ENCODE measurements at places on chromosomes 16 and 17.

DNA sequence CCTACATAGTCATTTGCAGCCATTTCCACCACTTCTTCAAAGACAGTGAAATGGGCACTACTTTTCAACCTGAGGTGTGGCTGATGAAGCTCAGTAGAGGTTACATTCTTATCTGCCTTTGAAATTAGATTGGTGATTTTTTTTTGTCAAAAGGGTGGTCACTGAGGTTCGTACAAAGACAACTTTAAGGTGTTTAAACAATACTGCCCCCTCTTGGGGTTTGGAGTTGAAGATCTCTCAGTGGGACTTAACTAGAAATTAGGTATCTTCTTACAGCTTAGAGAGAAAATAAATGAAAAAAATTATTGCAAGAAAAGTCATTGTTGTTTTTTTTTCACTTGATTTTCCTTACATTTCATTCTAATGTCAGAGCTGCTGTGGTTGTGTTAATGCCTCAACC, 713.2 kb downstream of the CDH11 start:
- DNase-seq = no peak

DNA sequence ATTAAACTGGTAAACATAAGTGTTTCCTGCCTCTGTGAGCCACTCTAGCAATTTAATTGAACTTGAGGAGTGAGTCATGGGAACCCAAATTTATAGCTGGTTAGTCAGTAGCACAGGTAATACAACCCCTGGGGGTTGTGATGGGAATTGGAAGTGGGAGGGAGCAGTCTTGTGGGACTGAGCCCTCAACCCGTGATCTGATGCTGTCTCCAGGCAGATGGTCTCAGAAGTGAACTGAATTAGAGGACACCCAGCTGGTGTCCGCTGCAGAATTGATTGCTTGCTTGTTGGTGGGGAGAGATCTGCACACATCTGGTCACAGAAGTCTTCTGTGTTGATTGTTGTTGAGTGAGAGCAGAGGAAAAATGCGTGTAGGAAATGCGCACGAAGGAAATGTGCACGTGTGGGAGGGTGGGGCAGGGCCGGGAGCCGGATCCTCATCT, 7.7 kb upstream of the ST6GALNAC2 start:
- DNase-seq = no peak

GRCh38 chr16:19513377-19514053, 8.4 kb downstream of the GDE1 start:
- DNase-seq = peak; percentile 58

DNA sequence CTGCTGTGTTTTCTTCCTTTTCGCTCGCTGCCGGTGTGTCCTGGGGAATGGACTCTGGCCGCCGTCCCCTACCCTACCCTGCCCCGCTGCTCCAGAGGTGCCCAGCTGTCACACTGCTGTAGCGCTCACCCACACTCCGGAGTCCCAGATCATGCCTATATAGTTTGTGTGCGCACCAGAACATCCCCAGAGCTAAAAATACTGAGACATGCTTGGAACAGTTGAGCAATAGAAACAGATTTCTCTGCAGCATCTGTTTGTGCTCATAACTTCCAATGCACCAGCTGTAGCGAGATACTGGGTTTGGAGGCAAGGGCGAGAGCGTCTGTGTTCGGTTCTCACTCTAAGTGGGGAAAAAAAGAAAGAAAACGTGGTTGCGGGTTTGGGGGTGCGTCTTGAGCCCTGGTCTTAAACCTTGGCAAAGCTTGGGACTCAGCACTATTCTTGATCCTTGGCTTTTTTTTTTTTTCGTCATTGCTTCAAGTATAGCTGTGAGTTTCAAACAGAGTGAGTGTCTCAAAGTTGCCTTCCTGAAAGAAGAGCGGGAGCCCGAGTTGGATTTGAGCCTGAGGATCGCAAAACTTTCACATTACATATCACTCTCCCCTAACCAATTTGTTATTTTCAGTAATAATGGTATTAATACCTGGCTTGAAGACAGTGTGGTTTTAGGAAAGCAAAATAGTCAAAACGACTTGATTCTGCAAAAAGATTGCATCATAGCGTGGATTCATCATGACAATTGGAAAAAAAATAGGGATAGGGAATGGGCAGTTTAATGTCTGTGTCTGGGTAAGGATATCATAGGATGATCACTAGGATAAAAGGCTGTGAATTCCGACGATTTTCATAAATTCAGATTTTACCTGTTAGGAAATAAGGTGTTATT, 621 bp downstream of the KCNJ2 start:
- DNase-seq = peak; percentile 63

DNA sequence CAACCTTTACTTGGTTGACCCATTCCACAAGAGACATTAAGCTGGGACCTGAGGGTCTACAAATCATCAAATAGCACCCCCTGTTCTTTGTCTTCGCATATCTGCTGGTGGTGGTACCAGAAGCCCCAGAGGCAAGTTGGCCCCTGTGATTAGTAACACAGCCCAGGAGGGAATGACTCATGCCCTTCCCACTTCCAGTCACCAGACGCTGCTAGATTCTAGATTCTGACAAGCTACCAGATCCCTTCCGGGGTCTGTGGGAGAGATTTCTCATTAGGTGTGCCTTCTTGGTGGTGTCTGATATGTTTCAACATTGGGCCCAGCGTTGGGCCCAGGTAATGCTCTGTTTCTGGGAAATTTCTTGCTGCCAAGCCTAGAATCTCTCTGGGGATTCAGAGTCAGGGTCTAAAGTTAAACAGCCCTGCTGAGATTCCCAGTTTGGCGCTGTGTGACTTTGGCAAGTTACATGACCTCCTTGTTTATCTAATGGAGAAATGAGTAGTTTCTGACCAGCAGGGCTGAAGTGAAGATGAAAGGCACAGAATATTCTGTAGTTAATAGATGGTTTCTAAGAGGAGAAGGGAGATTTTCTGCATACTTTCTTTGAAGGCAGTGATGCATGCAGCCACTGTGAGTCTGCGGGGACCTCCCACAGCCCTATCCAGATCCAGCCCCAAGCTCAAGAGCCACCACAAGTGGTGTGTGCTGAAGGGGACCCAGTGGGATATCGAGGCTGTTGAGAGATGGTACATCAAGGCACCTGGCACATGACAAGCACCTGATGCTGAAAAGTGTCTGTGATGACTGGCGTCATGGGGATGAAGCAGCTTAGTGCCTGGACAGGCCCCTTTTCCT, 3.9 kb downstream of the TRPV2 start:
- no peak for DNase-seq

DNA sequence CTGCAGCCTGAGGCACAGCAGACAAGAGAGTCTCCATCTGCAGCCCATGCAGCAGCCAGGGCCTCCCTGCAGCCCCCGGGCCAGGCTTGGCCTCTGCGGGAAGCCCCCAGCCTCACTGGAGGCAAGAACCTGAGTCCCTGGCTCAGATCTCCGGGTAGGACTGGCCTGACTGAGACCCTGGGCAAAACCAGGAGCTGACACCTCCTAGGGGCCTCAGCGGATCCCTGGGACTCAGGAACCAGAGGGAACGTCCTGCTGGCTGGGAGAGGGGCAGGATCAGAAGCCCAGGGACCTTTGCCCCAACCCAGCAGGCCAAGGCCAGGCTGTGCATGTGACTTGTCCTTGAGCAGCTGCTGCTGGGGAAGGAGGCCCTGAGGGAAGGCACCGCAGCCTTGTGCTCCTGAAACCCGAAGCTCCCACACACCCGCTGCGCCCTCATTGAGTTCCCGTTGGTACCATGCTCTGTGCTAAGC, 1.7 kb upstream of the PRSS21 start:
- DNase-seq = no peak

- no peak for DNase-seq
Observed at GRCh38 chr16:70686376-70687101, 686 bp upstream of the MTSS2 start.

- DNase-seq = no peak
Observed at GRCh38 chr16:71658771-71659170, 32.8 kb downstream of the MARVELD3 start.

DNA sequence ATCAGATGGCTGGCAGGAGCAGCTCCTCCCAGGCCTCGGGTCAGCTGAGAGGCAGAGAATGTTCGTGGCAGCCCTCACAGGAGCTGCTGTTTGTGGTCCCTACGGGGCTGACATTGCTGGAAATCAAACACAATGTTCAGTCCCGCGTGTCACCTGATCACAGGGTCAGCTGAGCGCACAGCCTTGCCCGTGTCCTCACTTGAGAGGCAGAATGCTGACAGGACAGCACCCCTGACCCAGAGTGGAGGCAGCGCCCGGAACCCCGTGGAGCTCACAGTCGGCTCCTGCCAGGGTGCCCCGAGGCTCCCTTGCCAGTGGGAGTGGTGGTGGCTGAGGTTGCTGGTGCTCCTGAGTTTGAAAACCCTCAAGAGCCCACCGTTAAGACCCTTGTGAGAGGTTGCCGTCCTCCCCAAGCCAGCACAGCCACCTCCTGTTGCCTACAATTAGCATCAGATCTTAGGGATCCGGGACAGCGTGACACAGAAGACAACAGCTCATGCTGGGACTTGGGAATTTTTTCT, 3.6 kb upstream of the CHMP6 start:
- DNase-seq = no peak

- DNase-seq = no peak
Observed at GRCh38 chr17:30203471-30203981, 32.0 kb downstream of the SLC6A4 start.

DNA sequence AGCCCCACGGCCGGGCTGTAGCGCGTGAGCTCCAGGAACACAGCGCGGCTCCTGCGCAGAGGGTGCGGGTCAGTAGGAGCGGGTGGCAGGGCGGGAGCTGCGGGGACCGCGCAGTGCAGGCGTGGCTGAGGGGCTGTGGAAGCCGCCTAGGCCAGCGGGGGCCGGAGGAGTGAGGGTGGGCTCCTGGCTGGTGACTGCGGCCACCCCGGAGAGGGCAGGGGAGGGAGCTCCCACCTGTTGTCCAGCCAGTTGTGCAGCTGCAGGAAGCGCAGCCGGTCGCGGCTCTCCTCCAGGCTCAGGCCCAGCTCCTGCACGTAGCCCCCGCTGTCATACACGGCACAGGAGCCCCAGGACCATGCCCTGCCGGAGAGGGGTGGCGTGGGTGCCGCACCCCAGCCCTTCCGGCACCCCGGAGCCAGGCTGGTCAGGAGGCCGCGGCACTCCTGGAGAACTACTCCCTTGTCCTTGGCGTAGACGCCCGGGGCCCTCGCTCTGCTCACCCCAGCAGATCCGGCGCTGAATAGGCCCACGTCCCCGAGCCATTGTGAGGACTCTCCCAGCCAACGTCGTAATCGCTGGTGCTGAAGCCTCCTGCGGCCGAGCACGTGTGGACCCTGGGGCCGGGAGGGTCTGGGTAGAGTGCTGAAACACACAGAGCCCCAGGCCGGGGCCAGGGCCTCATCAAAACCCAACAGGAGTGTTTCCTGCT, 43.9 kb downstream of the TSC2 start:
- no peak for DNase-seq

DNA sequence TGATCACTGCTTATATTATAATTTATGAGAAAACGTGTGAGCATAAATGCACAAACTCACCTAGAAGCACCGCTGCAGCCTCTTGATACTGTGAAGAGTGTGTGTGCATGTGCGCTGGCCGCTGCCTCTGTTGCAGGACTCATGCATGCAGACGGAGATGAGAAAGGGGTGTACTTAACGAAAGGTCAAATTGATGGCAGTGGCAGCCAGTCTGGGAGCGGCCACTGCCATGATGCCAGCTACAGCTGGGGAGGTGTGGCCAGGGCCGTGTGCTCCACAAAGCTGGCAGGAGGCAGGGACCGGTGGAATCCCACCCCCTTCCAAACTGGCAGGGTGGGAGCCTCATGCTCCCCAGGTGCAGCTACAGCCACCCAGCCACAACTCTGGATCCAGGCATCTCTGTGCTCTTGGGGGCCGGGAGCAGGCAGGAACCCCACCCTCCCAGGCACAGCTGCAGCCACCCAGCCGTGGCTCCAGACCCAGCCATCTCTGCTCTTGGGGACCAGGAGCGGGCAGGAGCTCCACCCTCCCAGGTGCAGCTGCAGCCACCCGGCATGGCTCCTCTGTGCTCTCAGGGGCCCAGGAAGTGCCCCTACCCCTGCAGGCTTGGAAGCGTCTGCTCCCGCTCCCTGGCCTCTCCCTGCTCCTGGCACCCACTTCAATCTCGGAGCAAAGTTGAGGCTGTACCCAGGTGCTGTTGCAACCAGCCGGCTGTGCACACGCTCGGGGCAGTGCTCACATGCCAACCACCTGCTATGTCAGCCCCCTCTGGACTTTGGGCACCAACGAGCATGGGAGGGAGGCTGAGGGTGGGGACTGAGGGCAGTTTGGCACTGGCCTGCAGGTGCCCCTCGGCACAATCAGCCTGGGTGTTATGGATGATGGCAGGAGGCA, 77.5 kb upstream of the CHMP6 start:
- DNase-seq = no peak

DNA sequence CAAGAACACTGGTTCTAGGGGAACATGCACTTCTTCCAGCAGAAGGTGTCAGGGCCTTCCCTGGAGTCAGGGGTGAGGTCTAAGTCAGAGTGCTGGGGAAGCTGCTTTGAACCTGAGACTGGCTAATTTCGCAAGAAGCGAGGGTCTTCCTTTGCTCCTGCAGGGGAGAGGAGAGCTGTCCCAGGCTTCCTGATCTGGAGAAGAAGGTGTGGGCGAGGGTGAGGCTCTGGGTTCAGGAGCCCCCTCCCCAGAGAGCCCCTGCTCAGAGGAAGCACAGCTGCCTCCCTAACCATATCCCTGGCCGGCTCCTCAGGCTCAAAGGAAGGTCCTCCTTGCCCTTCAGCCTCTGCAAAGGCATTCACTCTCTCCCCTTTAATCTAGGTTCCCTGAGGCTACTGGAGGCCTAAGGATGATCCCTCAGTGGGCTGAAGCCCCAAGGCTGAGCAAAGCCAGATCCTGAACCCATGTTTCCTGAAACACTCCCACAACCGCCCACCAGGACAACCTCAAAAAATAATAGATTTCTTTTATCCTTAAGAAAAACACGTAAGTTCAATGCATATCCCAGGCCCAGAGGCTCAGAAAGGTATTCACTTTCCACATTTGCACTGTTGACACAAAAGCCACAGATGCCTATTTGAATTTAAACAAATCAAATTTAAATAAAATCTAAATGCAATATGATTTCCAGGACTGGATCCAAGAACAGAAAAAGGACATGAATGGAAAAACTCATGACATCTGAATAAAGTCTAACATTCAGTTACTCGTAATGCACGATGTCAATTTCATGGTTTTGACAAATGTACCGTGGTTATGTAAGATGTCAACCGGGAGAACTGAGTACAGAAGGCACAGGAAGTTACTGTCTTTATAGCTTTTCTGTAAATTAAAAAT, 71.5 kb upstream of the RCVRN start:
- DNase-seq = no peak

- DNase-seq = no peak
Observed at GRCh38 chr16:1078579-1079021, 6.1 kb downstream of the SSTR5 start.

DNA sequence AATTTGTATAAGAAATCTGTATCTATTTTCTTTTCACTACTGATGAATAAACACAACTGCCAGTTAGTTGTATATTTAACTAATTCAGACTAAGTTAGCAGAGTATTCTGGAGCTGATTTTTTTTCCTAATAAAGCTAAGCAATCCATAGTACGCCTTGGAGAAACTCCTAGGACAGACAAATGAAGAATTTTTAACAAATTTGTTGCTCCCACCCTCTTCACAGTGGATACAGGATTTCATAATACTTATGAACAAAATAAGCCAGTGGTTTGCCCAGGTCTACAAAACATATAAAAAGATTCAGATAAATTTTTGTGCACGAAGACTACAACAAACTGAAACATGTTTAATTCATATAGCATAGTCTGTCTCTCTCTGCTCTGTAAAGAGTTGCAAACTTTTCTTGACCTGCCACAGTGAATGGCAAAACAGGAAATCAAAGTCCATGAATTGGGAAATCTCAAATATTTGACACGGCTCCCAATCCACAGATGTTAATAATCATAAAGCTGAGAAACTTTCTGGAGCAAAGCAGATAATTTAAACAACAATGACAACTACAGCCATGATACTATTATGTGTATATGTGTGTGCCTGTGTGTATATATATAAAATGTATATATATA, 594 bp upstream of the ABCA6 start:
- no peak for DNase-seq
